Activated T-helper 17 cell treated with anti-CD3 and anti-CD28 coated beads, Interleukin-2, amount 50 U/mL, for 72 hours (primary cell): ENCODE measurements at places on chromosomes 6 and 20. TPM values are rescaled to one million over a fixed set of nuclear protein-coding genes. Genes with fewer than 3 reads are reported as not detected.

The ENPP1 gene
- 0.73 TPM for total RNA-seq

- H3K4me3 ChIP-seq = peak overlapping the region; percentile 59
- H3K4me1 ChIP-seq = peaks cover 45% of the 10 kb centered on the region
- H3K27me3 ChIP-seq = no peaks in the 10 kb centered on the region
- H3K36me3 ChIP-seq = peaks cover 22% of the 10 kb centered on the region
- H3K27ac ChIP-seq = peak overlapping the region; percentile 99
Measured at GRCh38 chr6:130515306-130515705, 149.5 kb downstream of the TMEM200A start.

- no peaks in the 10 kb centered on the region for H3K4me1 ChIP-seq
- peaks cover 34% of the 10 kb centered on the region for H3K36me3 ChIP-seq
- no peak overlapping the region for H3K27ac ChIP-seq
- no peaks in the 10 kb centered on the region for H3K27me3 ChIP-seq
- ATAC-seq = no peak
- H3K4me3 ChIP-seq = no peak overlapping the region
Measured at GRCh38 chr20:20561841-20562240, 150.6 kb downstream of the RALGAPA2 start.

The RAB44 gene
- total RNA-seq = 0.11 TPM

DNA sequence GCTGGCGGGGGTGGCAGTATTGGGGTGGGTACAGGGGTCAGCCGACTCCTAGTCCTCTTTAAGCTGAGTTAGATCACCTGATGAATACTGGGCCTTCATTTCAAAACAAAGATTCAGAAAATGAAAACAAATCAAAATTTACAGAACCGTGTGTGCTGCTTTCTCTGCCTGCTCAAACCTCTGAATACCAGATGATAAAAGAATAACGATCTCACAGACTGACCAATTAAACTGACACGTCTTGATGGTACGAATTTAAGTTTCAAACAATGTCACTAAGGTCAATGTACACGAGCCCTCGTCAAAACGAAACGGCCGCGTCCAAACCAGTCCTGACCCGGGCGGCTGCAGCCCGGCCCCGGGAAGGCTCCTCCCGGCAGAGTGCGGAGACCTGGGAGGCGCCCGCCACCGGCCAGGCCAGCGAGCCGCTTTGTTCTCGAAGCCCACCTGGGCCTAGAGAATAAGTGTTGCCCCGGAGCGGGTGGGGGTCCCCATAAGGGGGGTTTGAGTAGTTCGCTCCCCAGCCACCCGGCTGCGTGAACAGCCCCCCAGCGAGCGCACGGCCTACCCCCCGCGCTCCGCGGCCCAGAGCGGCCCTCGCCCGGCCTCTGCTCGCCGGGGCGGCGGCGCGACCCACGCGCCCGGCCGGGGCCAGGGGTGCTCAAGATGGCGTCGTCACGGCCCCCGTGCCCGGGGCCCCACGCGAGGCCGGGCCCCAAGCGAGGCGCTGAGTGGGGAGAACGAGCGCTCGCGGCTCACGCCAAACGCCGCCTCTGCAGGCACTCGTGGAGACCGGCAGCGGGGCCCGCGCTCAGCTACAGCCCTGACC is 728 bp downstream of the PSMA7 start:
- H3K27me3 ChIP-seq = no peaks in the 10 kb centered on the region
- peak; percentile 6 for ATAC-seq
- peaks cover 50% of the 10 kb centered on the region for H3K36me3 ChIP-seq
- peak overlapping the region; percentile 92 for H3K27ac ChIP-seq
- peaks cover 29% of the 10 kb centered on the region for H3K4me1 ChIP-seq

The LRRC1 gene
- 2.2 TPM for total RNA-seq

The HLA-DPB1 gene
- total RNA-seq = 69.1 TPM

DNA sequence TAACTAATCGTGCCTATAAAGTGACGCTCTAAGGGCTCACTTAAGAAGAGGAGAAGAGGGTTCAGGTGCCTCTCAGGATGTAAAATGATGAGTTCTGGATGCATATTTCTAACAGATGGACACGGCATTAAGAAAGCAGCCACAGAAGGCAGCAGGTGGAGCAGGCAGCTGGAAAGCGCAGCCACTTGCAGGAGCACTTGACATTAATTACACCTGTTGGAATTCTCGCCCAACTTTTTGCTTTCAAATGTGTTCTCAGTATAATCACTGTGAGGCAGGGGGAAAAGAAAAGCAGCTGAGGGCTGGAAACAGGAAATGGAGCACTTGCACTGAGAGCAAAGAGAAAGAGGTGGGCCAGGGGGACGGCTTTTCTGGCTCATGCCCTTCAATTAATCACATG is 164.2 kb downstream of the NKAIN2 start:
- H3K4me3 ChIP-seq = no peak overlapping the region
- no peaks in the 10 kb centered on the region for H3K27me3 ChIP-seq
- no peak overlapping the region for H3K27ac ChIP-seq
- ATAC-seq = no peak
- no peaks in the 10 kb centered on the region for H3K4me1 ChIP-seq
- H3K36me3 ChIP-seq = no peaks in the 10 kb centered on the region

The LHFPL5 gene
- total RNA-seq = 0.26 TPM

The PTGIS gene
- total RNA-seq = 0.56 TPM

The PRSS16 gene
- total RNA-seq = 2.6 TPM

The ELOVL2 gene
- not detected for total RNA-seq

GRCh38 chr20:52031563-52032303 is 159.8 kb downstream of the ZFP64 start:
- H3K4me1 ChIP-seq = peaks cover 9% of the 10 kb centered on the region
- no peaks in the 10 kb centered on the region for H3K36me3 ChIP-seq
- no peaks in the 10 kb centered on the region for H3K27me3 ChIP-seq
- H3K27ac ChIP-seq = peak overlapping the region; percentile 21
- H3K4me3 ChIP-seq = peak overlapping the region; percentile 34

GRCh38 chr6:169450097-169450496 is 196.5 kb upstream of the THBS2 start:
- no peak for ATAC-seq
- no peak overlapping the region for H3K4me3 ChIP-seq
- H3K27me3 ChIP-seq = no peaks in the 10 kb centered on the region
- H3K36me3 ChIP-seq = no peaks in the 10 kb centered on the region

- H3K27ac ChIP-seq = no peak overlapping the region
- H3K4me3 ChIP-seq = no peak overlapping the region
- H3K27me3 ChIP-seq = peaks cover 23% of the 10 kb centered on the region
- no peaks in the 10 kb centered on the region for H3K4me1 ChIP-seq
- no peak for ATAC-seq
Measured at GRCh38 chr6:6390849-6391602, 70.6 kb upstream of the F13A1 start.

DNA sequence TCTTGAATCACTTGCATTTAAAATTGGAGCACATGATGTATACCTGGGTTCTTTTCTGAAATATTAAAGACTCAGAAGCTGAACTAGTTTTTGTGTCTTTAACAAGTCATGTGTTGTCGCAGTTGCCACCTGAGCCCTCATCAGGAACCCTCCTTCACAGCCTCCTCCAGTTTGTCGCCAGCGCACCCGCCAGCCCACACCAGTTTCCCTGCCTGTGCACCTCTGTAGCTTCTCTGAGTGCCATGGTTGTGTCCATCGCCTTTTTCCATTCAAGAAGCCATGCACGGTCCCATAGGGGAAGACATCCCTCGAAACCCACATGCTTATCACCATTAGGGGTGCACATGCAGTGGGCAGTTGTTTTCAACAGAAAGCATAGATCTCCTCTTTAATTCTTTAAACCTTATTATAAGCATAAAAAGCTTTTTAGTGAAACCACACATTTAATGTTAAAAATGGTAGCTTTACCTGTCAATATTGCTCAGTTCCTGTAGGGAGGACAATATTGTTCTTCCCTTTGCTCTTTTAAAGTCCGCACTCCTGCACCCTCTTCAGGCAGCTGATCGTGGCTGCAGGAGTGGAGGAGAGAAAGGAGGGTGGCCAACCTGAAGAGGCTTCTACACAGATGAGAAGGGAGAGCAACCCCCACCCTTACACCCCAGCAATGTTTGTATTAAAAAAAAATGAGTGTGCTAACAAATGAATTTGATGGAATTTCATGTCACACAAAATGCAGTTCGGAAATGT is 121.9 kb downstream of the CFAP61 start:
- H3K36me3 ChIP-seq = no peaks in the 10 kb centered on the region
- H3K4me3 ChIP-seq = no peak overlapping the region
- H3K27me3 ChIP-seq = peaks cover 15% of the 10 kb centered on the region
- H3K4me1 ChIP-seq = no peaks in the 10 kb centered on the region
- ATAC-seq = no peak

The MCM9 gene
- total RNA-seq = 21.7 TPM

DNA sequence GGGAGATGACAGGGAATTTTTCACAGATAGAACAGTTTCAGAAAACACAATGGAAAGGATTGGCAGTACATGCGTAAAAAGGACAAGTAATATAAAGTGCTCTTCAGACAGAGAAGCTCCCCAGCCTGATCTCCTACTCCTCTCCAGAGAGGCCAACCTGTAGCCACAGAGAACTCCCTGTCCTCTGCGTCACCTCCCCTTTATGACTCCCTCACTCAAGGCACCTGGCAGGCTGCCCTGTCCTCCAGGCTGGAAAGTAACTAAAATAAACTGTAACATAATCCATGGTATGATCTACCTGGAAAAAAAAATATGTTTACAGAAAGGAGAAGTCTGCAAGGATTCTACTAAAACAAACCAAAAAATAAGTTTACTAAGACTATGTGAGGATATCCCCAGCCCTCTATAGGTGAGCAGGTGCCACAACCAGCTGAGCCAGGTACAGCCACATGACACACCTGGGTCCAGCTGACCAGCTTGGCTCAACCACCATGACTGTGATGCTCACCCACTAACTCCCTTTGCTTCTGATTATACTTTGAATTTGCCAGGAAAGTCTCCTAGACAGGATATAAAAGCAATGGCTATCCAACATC is 29.2 kb downstream of the MBOAT1 start:
- H3K4me3 ChIP-seq = no peak overlapping the region
- peaks cover 21% of the 10 kb centered on the region for H3K36me3 ChIP-seq
- ATAC-seq = no peak
- no peaks in the 10 kb centered on the region for H3K27me3 ChIP-seq

- H3K27me3 ChIP-seq = no peaks in the 10 kb centered on the region
- no peaks in the 10 kb centered on the region for H3K36me3 ChIP-seq
- H3K4me1 ChIP-seq = peaks cover 9% of the 10 kb centered on the region
- peak overlapping the region; percentile 17 for H3K4me3 ChIP-seq
- H3K27ac ChIP-seq = no peak overlapping the region
- no peak for ATAC-seq
Measured at GRCh38 chr20:53611449-53611894, 17.8 kb upstream of the ZNF217 start.

The CST2 gene
- total RNA-seq = not detected

GRCh38 chr6:2695454-2696095 is 55.1 kb downstream of the MYLK4 start:
- ATAC-seq = no peak
- no peaks in the 10 kb centered on the region for H3K36me3 ChIP-seq
- no peak overlapping the region for H3K4me3 ChIP-seq
- no peak overlapping the region for H3K27ac ChIP-seq

DNA sequence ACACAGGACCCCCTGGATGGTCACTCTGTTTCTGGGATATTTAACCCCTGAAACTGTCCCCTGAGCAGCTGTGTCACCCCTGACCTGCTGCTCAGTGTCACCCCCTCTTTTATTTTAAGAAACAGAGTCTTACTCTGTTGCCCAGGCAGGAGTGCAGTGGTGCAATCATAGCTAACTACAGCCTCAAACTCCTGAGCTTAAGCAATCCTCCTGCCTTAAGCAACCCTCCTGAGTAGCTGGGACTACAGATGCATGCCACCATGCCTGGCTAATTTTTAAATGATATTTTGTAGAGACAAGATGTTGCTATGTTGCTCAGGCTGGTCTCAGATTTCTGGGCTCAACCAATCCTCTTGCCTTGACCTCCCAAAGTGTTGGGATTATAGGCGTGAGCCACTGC is 21.5 kb upstream of the GTSF1L start:
- H3K4me3 ChIP-seq = no peak overlapping the region
- no peak for ATAC-seq

GRCh38 chr6:28747631-28748157 is 176.1 kb downstream of the TRIM27 start:
- ATAC-seq = no peak
- no peak overlapping the region for H3K4me3 ChIP-seq
- H3K4me1 ChIP-seq = no peaks in the 10 kb centered on the region
- H3K27ac ChIP-seq = no peak overlapping the region
- H3K27me3 ChIP-seq = peaks cover 66% of the 10 kb centered on the region
- peaks cover 14% of the 10 kb centered on the region for H3K36me3 ChIP-seq

DNA sequence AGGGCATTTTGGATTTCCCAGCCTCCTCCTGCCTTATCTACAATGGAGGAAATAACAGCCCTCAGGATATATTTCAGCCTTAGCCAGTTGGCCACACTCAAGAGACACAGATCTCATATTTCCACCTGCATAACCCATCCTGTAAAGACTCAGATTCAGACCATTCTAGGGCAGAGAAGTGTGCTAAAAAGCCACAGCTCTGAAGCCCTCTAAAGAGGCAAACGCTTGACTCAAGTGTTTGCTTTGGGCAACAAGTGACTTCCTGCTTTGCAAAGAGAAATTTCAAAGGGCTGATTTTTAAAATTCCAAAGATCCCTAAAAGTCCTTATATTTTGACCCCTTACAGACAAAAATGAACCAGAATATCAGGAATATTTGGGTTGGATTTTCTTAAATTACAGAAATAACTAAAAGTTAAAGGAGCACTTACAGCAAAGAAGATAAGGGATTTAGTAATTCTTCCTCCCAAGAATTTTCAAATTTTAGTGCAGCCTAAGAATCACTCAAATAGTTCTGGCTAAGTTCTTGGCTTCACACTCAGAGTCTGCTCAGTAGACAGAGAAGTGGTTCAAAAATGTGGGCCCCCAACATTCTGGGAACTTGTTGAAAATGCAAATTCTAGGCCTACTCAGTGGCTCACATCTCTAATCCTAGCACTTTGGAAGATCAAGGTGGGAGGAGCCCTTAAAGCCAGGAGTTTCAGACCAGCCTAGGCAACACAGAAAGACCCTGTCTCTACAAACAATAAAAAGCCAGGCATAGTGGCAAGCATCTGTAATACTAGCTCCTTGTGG is 18.9 kb upstream of the ADGRF5 start:
- no peak overlapping the region for H3K27ac ChIP-seq
- H3K36me3 ChIP-seq = no peaks in the 10 kb centered on the region
- H3K4me3 ChIP-seq = no peak overlapping the region
- H3K4me1 ChIP-seq = no peaks in the 10 kb centered on the region
- no peak for ATAC-seq

DNA sequence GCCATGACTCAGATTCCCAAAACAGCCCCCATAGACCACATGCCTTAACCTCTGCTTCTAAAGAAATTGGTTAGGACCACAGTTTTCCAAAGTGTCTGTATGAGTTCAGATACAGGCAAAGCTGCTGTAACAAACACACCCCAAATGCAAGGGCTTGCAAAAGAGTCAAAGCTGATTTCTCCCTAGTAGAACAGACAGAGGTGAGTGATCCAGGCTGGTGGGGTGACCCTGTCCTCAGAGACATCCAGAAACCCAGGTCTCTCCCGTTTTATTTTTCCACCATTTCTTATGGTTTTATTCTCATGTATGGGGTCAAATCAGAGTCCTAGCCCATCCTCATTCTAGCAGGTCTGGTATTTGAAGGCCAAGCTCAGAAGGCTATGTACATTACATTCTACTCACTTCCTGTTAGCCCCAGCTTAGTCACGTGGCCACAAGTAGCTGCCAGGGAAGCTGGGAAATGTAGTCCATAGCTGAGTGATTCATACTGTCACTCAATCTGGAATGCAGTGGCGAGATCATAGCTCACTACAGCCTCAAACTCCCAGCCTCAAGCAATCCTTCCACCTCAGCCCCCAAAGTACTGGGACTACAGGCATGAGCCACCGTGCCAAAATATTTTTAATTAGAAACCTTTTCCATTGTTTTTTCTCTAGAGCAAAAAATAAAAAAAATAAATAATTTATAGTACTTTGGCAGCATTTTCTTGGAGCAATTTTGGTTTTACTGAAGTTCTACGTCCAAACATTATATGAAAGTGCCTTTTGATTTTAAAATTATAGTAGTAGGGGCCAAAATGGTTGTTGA is 175.2 kb downstream of the ZMYND8 start:
- no peaks in the 10 kb centered on the region for H3K36me3 ChIP-seq
- no peak overlapping the region for H3K4me3 ChIP-seq
- H3K27me3 ChIP-seq = no peaks in the 10 kb centered on the region
- H3K27ac ChIP-seq = no peak overlapping the region
- ATAC-seq = peak; percentile 93
